Stimulated activated CD8-positive, alpha-beta memory T cell treated with anti-CD3 and anti-CD28 coated beads, Interleukin-7, amount 100 ng/mL, for 1 hour (primary cell): ENCODE measurements at places on chromosomes 1 and 21.

GRCh38 chr21:29238967-29239290, 59.8 kb upstream of the BACH1 start:
- no peak for DNase-seq

GRCh38 chr21:46194374-46195334, 10.4 kb upstream of the SPATC1L start:
- no peak for DNase-seq

DNA sequence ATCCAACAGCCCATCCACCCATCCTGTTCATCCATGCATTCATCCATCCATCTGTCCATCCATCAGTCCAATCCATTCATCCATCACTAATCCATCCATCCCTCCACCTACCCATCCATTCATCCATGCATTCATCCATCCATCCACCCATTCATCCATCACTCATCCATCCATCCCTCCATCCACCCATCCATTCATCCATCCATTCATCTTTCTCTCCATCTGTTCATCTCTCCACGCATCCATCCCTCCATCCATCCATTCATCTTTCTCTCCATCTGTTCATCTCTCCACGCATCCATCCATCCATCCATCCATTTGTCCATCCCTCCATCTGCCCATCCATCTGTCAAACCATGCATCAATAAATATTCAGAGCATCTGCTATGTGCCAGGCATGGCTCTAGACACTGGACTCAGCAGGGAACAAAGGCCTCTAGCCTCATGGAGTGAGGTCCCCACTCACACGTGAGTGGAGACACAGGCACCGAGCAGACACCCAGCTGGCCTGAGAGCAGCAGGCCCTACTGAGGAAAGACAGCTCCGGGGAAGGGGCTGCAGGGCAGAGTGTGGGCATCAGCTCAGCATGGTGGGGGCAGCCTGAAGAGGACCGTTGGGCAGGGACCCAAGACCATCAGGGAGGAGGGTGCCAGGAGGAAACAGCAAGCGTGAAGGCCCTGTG, 9.6 kb downstream of the KRTAP10-1 start:
- DNase-seq = no peak

- DNase-seq = no peak
Measured at GRCh38 chr1:81554534-81554933, 246.2 kb upstream of the ADGRL2 start.

DNA sequence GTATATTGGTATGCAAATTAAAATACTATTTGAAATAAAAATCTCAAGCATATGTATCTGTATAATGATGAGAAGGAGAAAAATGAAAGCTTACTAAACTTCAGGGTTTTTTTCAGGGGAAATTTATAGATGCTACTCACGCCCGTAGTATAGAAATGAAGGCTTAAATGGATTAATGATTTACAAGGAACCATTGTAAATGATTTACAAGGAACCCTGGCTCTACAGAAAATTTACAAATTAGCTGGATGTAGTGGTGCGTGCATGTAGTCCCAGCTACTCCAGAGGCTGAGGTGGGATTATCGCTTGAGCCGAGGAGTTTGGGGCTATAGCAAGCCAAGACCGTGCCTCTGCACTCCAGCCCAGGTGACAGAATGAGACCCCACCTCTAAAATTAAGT, 150.5 kb downstream of the PCBP3 start:
- DNase-seq = no peak

DNA sequence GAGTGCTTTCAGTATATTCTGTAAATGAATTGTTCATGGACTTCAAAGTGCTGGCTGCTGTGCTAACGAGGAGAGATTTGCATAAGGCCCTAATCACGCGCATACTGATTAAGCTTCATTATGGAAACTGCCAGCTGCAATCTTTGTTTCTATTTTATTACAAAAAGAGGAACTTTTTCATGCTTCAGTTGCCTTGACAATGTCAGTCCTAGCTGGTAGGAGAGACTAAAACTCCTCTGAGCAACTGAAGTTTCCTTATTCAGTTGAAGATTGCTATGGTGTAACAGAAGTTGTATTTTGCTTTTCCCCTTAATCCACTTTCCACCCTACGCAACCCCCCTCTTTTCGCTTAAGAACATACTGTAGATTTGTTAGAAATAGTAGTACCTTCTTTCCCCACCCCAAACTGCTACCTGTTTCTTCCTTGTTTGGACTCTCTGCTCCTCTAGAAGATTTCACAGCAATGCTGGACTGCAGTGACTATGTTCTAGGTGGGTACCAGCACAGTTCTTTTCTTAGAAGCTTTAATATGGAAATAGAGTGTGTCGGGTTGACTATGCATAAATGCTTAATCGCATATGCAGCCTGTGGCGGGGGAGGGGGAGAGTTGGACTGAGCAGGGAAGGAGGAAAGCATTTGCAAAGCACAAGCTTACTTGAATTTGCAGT, 108.3 kb downstream of the POU2F1 start:
- DNase-seq = no peak
